ENCODE measurements at places on chromosomes 5 and 9.

DNA sequence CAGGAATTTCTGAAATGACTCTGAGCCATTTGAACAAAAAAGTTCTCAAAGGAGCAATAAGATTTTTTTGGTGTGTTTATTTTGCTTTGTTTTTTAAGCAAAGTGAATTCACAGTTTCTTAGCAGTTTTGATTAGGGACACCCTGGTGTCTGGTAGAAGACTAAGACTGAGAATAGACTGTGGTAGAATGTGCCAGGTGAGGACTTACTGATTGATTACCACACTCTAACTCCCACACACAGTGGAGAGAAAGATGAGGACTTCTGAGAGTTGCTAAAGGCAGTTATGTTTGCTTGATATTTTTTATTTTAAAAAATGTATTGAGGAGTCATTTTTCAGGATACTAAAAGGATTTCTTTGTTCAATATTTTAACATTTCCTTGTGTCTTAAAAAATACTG, 175.1 kb downstream of the CD180 start:
- no peak for DNase-seq

- DNase-seq: no peak
These were observed 7.9 kb upstream of the ADGRD2 start for GRCh38 chr9:124442379-124442778.

DNA sequence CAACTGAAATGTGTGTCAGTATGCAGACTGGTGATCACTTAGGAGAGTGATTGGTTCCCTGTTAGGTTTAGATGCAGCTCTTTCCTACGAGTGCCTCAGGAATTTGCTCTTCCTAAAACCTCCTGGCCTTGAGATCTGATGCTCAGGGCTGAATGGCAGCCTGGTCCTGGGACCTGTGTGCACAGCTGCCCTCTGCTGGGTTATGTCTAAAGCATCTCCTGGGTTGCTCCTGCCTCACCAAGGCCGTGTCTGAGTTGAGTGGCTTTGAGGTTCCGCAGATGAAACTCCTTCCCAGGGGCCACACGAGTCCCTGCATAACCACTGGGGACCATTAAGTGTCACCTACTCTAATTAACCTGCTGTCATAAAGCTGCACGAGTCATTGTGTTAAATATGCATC, 59.5 kb downstream of the MVB12B start:
- no peak for DNase-seq

DNA sequence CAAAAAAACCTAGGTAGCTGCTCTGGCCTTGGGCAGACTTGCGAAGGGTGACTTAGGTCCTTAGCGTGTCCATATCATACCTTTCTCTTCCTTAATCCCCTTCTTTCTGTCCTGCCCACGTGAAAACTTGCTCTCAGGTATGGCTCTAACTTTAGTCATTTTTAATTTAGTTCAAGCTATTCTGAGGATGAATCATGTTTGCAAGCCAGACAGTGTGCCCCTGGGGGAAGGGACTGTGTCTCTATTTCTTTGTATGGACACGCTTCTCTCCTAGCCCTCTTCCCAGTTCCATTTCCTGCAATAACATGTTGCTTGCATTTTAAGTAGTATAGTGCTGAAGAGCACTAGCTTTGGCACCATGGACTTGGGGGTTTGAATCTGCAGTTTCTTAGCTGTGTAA, 120.6 kb downstream of the PTTG1 start:
- no peak for DNase-seq

- DNase-seq: no peak
These were observed 127.9 kb upstream of the SLC30A5 start for GRCh38 chr5:68965926-68966325.

- no peak for DNase-seq
These were observed 227.8 kb upstream of the CDH9 start for GRCh38 chr5:27266184-27266583.

DNA sequence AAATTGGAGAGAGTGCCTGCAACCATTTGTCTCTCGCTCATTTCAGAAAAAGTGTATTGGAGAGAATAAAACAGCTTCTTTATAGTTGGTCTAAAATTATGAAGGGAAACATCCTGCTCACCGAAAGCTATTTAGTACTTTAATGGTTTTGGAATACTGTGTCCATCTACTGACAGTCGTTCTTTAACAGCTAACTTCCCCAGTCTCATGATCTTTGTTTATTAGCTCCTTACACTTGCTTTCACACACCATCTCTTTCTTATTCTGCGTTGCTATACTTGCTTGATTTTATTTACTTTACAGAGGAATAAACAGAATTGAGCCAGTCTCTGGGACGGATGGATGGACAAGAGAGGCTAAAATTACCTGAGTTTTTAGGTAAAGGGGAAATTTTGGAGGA, 229.3 kb downstream of the CCDC171 start:
- DNase-seq: no peak

All from GM04503 (cell line).